Esophagus squamous epithelium (tissue), 5 donors: ENCODE measurements at places on chromosomes 4 and X.
A peak's percentile ranks its signal among the peaks of the same experiment; 100 is the strongest.

GRCh38 chrX:40120838-40121580, 23.3 kb upstream of the BCOR start:
- H3K27me3 ChIP-seq: no peaks in the 10 kb centered on the region
- H3K4me1 ChIP-seq: no peaks in the 10 kb centered on the region
- H3K27ac ChIP-seq: peak overlapping the region; percentile 70
- no peak overlapping the region for H3K4me3 ChIP-seq

DNA sequence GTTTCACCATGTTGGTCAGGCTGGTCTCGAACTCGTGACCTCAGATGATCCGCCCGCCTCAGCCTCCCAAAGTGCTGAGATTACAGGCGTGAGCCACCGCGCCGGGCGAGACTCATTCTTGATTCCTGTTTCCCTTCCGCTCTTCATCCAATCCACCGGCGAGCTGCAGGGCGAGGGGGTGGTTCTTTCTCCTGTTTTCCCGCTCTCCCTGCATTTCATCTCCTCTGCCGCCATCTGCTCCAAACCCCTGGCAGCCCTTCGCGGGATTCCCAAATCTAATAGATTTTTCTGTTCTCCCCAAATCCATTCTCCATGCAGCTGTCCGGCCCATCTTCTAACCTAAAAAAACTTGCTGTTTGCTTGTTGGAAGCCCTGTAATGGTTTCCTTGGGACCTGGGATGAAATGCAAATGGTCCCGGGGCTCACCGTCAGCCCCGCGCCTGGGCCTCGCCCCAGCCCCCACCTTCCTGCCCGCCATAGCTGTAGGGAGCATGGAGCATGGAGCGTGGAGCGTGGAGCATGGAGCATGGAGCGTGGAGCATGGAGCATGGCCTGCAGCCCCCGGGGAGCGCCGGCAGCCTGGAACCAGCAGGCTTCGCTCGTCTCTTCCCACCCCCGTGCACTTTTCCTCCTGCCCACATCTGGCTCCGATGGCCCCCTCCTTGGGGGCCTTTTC, 1.1 kb downstream of the ZFP42 start:
- no peaks in the 10 kb centered on the region for H3K36me3 ChIP-seq
- H3K4me3 ChIP-seq: no peak overlapping the region
- no peaks in the 10 kb centered on the region for H3K4me1 ChIP-seq

GRCh38 chr4:88672987-88673386, 24.6 kb downstream of the NAP1L5 start:
- H3K27me3 ChIP-seq: no peaks in the 10 kb centered on the region
- H3K36me3 ChIP-seq: peaks cover 71% of the 10 kb centered on the region
- H3K27ac ChIP-seq: no peak overlapping the region
- H3K4me1 ChIP-seq: no peaks in the 10 kb centered on the region
- no peak overlapping the region for H3K4me3 ChIP-seq

DNA sequence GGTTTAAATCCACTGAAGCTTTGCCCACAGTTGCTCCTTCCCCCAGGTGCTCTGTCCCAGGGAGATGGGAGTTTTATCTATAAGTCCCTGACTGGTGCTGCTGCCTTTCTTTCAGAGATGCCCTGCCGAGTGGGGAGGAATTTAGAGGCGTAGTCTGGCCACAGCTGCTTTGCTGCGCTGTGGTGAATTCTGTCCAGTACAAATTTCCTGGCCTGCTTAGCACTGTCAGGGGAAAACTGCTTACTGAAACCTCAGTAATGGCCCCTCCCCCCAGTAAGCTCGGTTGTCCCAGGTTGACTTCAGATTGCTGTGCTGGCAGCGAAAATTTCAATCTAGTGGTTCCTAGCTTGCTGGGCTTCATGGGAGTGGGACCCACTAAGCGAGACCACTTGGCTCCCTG, 40.1 kb downstream of the UGT2B17 start:
- no peaks in the 10 kb centered on the region for H3K27me3 ChIP-seq
- no peak overlapping the region for H3K4me3 ChIP-seq
- no peaks in the 10 kb centered on the region for H3K4me1 ChIP-seq
- H3K36me3 ChIP-seq: no peaks in the 10 kb centered on the region
- no peak overlapping the region for H3K27ac ChIP-seq
- DNase-seq: no peak

DNA sequence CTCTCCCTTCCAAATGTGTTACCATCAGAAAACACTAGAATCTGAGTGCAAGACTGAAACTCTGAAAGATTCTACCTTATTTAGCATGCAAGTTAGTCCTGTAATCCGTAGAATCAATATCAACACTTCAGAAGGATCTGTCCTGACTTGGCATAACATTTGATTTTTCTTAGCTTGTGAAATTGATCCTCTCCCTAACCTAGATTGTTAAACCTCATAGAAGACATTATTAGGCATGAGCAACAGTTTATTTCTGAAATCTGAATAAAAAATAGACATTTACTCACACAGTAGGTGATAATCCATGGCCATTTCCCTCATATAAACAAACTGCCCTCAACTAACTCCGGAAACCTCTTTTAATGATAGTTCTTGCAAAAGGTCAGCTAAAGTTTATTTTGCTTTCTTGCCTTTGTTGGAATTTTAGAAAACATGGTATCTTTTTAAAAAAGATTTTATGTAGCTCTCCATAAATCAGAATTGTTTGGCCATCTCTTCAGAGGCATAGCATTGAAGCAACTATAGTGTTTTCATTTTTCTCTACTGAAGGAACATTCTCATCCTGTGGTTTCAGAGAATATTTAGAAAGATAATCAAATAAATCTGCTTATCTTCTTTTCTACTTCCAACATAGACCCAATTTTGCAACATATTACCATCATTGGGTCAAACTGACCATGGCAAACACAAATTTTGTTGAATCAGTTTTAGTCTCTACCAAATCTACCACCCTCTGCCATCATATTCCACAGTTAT, 38.5 kb upstream of the PDLIM5 start:
- no peaks in the 10 kb centered on the region for H3K36me3 ChIP-seq
- no peaks in the 10 kb centered on the region for H3K4me1 ChIP-seq
- H3K27ac ChIP-seq: peak overlapping the region; percentile 23
- no peak for DNase-seq
- no peaks in the 10 kb centered on the region for H3K27me3 ChIP-seq

- H3K36me3 ChIP-seq: no peaks in the 10 kb centered on the region
- no peak overlapping the region for H3K27ac ChIP-seq
- H3K27me3 ChIP-seq: no peaks in the 10 kb centered on the region
- H3K4me1 ChIP-seq: no peaks in the 10 kb centered on the region
Observed at GRCh38 chrX:19795307-19795706, 92.1 kb downstream of the SH3KBP1 start.

- DNase-seq: no peak
- H3K36me3 ChIP-seq: no peaks in the 10 kb centered on the region
- H3K27ac ChIP-seq: peak overlapping the region; percentile 36
- peaks cover 16% of the 10 kb centered on the region for H3K27me3 ChIP-seq
Observed at GRCh38 chr4:2042204-2042946, 16.8 kb upstream of the NAT8L start.

- no peak overlapping the region for H3K27ac ChIP-seq
- no peaks in the 10 kb centered on the region for H3K4me1 ChIP-seq
- H3K27me3 ChIP-seq: no peaks in the 10 kb centered on the region
- DNase-seq: no peak
- no peak overlapping the region for H3K4me3 ChIP-seq
Observed at GRCh38 chr4:164892018-164892417, 15.0 kb downstream of the APELA start.

DNA sequence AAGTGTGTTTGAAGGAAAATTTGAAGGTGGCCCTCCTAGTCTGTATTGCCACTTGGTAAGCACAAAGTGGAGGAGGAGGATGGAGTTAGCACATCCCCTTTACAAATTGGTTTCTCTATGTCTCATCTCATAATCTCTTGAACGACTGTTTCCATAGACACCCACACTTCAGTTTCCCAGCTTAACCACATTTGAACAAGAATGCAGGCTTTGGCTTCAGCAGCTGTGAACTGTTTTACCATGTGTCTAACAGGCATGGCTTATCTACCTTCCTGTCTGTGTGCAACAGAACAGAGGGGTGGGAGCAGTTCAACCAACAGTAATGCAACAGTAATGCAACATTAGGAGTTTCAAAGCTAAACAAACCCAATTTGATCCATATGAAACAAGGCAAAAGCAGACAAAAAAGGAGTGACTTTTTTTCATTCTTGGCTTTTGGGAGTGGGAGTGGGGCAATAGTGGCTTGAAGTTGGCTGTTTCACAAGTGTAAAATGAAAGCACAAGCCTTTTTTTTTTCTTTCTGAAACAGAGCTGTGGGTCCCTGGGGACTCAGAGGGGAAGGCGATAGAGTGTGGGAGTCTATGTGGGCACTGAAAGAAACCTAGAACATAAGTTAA, 108.0 kb downstream of the ITM2A start:
- peak overlapping the region; percentile 6 for H3K27ac ChIP-seq
- no peak for DNase-seq
- no peak overlapping the region for H3K4me3 ChIP-seq
- no peaks in the 10 kb centered on the region for H3K36me3 ChIP-seq
- H3K27me3 ChIP-seq: no peaks in the 10 kb centered on the region

GRCh38 chr4:153183146-153183545, 21.1 kb upstream of the TRIM2 start:
- H3K4me3 ChIP-seq: no peak overlapping the region
- H3K27ac ChIP-seq: no peak overlapping the region
- H3K4me1 ChIP-seq: no peaks in the 10 kb centered on the region
- H3K27me3 ChIP-seq: no peaks in the 10 kb centered on the region

DNA sequence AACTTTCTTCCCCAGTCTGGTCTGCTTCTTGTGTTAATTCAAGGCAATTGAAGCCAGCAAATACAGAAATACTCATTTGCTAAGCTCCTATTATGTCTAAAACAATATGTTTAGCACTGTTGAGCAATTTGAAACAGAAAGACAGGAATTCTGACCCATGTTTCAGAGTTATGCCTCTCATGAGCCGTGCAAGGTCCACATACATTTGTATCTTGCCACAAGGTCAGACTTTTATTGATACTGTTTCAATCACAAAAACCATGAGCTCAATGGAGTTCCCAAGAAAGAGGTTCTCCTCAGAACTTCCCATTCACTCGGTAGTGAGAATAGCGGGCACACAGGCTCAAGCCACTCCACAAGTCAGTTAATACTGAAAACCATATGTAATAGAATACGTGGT, 47.6 kb upstream of the SPRY1 start:
- peaks cover 21% of the 10 kb centered on the region for H3K4me1 ChIP-seq
- H3K27me3 ChIP-seq: no peaks in the 10 kb centered on the region
- H3K36me3 ChIP-seq: no peaks in the 10 kb centered on the region

DNA sequence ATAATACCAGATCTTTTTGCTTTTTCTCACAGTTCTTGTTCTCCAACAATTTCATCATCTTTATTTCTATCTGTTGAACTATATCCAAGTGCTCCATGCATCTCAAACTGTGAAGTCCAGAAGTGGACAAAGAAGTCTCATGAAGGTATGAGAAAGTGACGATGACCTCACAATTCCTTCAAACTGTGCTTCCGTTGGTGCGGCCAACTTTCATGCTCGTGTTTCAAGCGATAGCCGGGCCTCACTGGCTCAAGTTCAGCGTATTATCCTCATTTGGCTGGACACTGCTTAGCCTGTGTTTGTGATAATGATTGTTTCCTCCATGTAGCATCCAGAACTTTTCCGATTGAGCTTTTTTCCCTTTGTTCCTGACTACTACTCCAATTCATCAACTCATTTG, 143.1 kb downstream of the PALLD start:
- no peak for DNase-seq
- H3K4me1 ChIP-seq: peaks cover 4% of the 10 kb centered on the region
- H3K36me3 ChIP-seq: no peaks in the 10 kb centered on the region
- no peak overlapping the region for H3K4me3 ChIP-seq
- no peak overlapping the region for H3K27ac ChIP-seq
- no peaks in the 10 kb centered on the region for H3K27me3 ChIP-seq

DNA sequence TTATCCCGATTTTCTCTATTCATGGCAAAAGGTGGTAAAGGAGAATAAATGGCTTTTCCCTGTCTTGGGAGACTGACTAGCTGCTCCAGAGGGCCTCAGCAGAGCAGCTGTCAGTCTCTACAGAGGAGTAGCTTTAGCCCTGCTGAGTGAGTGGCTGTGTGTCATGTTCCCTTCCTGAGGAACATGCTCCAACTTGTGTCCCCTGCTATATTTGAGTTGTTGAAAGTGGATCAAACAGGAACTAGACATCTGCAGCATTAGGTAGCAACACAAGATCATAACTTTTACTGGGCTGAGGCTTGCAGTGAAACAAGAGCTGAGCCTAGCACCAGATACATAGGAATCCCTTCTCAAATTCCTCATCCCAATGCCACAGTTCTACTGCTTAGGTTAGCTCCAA, 26.7 kb upstream of the PLAC1 start:
- H3K36me3 ChIP-seq: no peaks in the 10 kb centered on the region
- DNase-seq: no peak
- no peaks in the 10 kb centered on the region for H3K27me3 ChIP-seq
- H3K4me1 ChIP-seq: no peaks in the 10 kb centered on the region
- H3K4me3 ChIP-seq: no peak overlapping the region
- H3K27ac ChIP-seq: no peak overlapping the region

DNA sequence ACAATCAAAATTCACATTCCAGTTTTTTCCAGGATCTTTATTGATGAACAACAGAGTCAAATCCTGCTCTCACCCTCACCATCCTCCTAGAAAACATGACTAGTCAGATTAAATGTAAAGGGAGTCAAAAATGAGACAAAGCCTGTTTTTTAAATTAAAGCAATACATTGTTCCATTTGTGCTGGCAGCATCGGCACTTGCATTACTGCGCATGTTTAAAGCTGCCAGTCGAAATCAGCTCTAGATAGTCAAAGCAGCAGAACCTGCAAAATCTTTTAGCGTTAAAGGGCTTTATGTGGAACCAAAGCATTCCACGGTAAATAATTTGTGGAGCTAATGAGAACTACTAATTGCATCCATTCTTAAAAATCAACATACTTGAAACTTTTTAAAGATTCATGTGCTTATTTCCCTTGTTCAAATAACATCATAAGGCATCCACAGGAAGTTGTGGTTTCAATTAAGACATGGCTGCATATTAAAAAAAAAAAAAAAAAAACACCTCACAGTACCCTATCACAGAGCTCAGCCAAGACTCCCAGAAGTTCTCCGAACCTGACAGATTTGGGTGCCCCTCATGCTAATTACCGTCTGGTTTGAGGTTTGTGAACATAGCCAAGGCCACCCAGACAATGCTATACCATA, 82.2 kb downstream of the SH3KBP1 start:
- H3K4me1 ChIP-seq: no peaks in the 10 kb centered on the region
- no peak overlapping the region for H3K4me3 ChIP-seq
- no peaks in the 10 kb centered on the region for H3K36me3 ChIP-seq
- no peak for DNase-seq
- H3K27me3 ChIP-seq: no peaks in the 10 kb centered on the region
- no peak overlapping the region for H3K27ac ChIP-seq

DNA sequence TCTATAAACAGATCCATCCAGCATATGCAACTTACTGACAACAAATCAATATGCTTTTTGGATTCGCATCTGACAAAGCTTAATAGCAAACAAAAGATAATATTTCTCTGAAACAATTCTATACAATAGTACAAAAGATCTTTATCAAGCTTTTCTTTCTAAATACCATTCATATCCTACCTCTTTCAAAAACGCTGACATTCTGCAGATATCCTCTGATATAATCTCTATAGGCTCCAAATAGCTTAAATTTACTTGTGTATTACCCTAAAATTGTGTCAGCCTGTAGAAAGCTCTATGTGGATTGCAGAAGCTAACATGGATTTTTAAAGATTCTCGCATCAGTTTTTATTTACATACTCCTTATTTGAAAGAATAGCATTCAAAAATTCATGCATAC, 260.6 kb downstream of the GASK1B start:
- H3K27me3 ChIP-seq: no peaks in the 10 kb centered on the region
- no peak overlapping the region for H3K27ac ChIP-seq
- H3K4me1 ChIP-seq: no peaks in the 10 kb centered on the region
- no peak for DNase-seq

GRCh38 chr4:53592686-53593501, 1.6 kb upstream of the LNX1 start:
- DNase-seq: no peak
- peak overlapping the region; percentile 79 for H3K27ac ChIP-seq
- H3K4me1 ChIP-seq: peaks cover 6% of the 10 kb centered on the region
- H3K4me3 ChIP-seq: peak overlapping the region; percentile 43
- H3K27me3 ChIP-seq: no peaks in the 10 kb centered on the region
